Fibroblast of the aortic adventitia (primary cell): ENCODE measurements at places on chromosomes 11 and 22. TPM values are rescaled to one million over a fixed set of nuclear protein-coding genes. Genes with fewer than 3 reads are reported as not detected.

Gene ELFN2
- total RNA-seq = 0.18 and 0.33 TPM in 2 replicates

Gene MS4A2
- total RNA-seq = 0.16 TPM in 1 of 2 replicates, not detected in the other

Gene TSKU
- 5.6 and 24.6 TPM in 2 replicates for total RNA-seq

Gene SLC5A12
- 0.09 TPM in 1 of 2 replicates, not detected in the other for total RNA-seq

Gene MUC5B
- total RNA-seq = not detected in 2 replicates

Gene RAB1B
- 69.1 and 85.1 TPM in 2 replicates for total RNA-seq

Gene MS4A6A
- total RNA-seq = not detected in 2 replicates

Gene OR5B12
- 0.74 TPM in 1 of 2 replicates, not detected in the other for total RNA-seq

Gene KCNJ1
- 0.25 TPM in 1 of 2 replicates, not detected in the other for total RNA-seq

Gene TMEM86A
- 0.27 and 9.6 TPM in 2 replicates for total RNA-seq

Gene TOMM22
- 32.2 and 70.4 TPM in 2 replicates for total RNA-seq

Gene C11orf21
- total RNA-seq = not detected in 2 replicates

Gene PYGM
- 0.63 and 1.7 TPM in 2 replicates for total RNA-seq

Gene SYCE3
- total RNA-seq = not detected in 2 replicates

Gene ADM2
- 2.5 and 8.0 TPM in 2 replicates for total RNA-seq

Gene PGA5
- not detected in 2 replicates for total RNA-seq

Gene OVOL1
- not detected in 2 replicates for total RNA-seq

Gene OR51I1
- 0.09 TPM in 1 of 2 replicates, not detected in the other for total RNA-seq

Gene DDIAS
- 0.16 and 14.3 TPM in 2 replicates for total RNA-seq

Gene MYO18B
- total RNA-seq = 0.08 TPM in 1 of 2 replicates, not detected in the other

Gene C11orf65
- 0.99 and 1.6 TPM in 2 replicates for total RNA-seq

Gene NPTXR
- 1.3 and 2.0 TPM in 2 replicates for total RNA-seq

Gene C22orf15
- total RNA-seq = 0.18 and 4.9 TPM in 2 replicates

Gene SNAP29
- 10.6 and 15.5 TPM in 2 replicates for total RNA-seq

Gene SYT13
- not detected in 2 replicates for total RNA-seq

Gene OOSP4B
- not detected in 2 replicates for total RNA-seq

Gene SMTNL1
- not detected in 2 replicates for total RNA-seq

Gene ACTN3
- total RNA-seq = not detected in 2 replicates

Gene SEC14L6
- 0.09 TPM in 1 of 2 replicates, not detected in the other for total RNA-seq

Gene GATD1
- 40.6 and 53.4 TPM in 2 replicates for total RNA-seq

Gene JAML
- total RNA-seq = not detected in 2 replicates

Gene MYRF
- total RNA-seq = 0.16 and 0.18 TPM in 2 replicates

Gene CECR2
- 0.49 TPM in 1 of 2 replicates, not detected in the other for total RNA-seq

Gene CCDC15
- total RNA-seq = 3.6 and 9.8 TPM in 2 replicates

Gene TEX12
- 0.36 TPM in 1 of 2 replicates, not detected in the other for total RNA-seq

Gene C11orf97
- not detected in 2 replicates for total RNA-seq

Gene CDHR5
- not detected in 2 replicates for total RNA-seq

Gene LDHAL6A
- total RNA-seq = not detected in 2 replicates

Gene PDGFD
- total RNA-seq = 32.4 and 37.4 TPM in 2 replicates

Gene CLMP
- total RNA-seq = 187 and 235 TPM in 2 replicates
